ENCODE measurements at places on chromosomes 16 and 17.

GRCh38 chr16:86514481-86515376, 4.4 kb downstream of the FOXF1 start:
- no peak for DNase-seq

- no peak for DNase-seq
Observed at GRCh38 chr17:41614098-41614497, 1.5 kb upstream of the KRT16 start.

- no peak for DNase-seq
Observed at GRCh38 chr17:27579897-27580321, 51.1 kb upstream of the LGALS9 start.

DNA sequence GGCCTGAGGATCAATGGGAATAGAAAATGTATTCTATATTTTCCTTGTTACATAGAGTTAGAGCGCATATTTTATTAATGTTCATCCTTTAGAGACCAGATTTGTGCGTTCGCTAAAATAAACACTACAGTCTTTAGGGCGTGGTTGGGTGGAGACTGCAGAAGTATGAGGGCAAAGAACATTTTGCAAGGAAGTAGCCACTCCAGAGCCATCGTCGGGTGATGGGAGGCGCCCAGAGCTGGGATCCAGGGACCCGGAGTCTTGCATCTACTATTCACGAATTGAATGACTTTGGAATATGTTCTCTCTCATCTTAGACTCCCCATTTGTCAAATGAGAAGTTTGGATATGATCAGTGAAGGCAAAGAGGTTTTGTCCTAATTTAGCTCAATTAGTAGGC, 154.2 kb upstream of the IRX6 start:
- DNase-seq: no peak

Measured in dermis microvascular lymphatic vessel endothelial cell (primary cell).